ENCODE measurements at places on chromosomes 5 and 9.
A peak's percentile ranks its signal among the peaks of the same experiment; 100 is the strongest.

DNA sequence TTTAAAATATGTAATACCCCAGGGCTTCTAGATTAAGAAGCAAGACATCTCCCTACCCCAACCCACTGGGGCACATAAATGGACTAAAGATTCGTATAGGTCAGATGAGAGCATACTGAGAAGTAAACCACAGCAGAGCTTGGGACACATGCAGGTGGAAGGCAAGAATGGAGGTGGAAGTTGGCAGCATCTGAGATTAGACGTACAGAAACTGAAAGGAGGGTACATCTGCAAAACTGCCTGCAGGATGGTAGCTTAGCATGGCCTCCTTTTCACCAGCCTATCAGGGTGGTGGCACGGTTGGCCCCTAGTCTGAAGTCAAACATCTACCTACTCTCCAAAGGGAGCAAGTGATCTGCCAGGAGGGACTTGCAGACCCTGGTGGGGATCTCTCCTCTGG, 181.8 kb downstream of the TSSK1B start:
- no peak for DNase-seq

DNA sequence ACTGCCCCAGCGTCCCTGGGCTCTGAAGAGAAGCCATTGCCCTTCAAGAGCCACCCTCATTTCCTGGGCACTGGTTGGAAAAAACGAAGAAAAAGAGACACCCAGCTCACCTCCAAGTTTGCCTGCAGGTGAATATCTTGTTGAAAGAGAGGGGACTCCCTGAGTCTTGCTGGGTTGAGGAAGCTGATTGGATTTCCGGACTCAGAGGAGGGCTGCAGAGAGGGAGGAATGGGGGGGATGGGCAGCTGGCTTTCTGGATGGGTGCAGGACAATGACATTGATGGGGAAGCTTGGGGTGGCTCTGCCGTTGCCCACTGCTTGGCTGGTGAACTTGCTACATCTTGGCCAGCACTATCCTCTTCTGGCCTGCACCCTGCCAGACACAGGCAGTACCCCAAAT, 31.0 kb upstream of the IER5L start:
- DNase-seq: no peak

GRCh38 chr5:1501372-1502045, 22.3 kb downstream of the LPCAT1 start:
- no peak for DNase-seq

- DNase-seq: no peak
Measured at GRCh38 chr5:78813286-78813685, 164.7 kb upstream of the LHFPL2 start.

- no peak for DNase-seq
Measured at GRCh38 chr9:136590821-136591752, 45.2 kb upstream of the NOTCH1 start.

DNA sequence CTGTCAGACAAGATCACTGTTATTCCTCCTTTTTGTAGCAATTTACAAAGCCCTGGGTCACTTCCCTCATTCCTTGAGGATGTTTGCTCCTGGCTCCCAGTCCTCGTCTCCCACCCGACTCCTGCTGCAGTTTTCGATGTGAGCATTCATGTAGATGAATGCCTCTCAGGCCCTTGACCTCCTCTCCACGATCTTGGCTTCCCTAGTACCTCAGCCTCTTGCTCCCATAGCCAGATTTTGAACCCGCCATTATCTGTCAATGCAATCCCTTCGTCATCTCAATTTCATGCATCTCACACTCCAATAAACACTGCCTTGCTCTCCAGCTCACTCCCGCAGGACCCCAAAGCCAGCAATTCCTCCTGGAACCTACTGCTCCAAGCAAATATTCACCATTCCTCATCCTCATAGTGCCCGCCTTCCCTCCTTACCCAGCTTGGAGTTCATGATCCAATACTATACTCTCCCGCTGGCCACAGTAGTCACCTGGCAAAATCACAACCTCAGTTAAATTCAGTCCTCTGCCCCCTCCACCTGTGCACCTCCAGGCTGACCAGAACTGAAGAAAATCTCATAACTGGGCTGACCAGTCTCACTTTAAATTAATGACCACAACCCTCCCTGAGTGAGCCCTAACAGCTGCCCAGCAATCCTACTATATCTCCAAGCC, 35.1 kb upstream of the JADE2 start:
- no peak for DNase-seq

- DNase-seq: peak; percentile 22
Measured at GRCh38 chr9:107624234-107624948, 134.8 kb upstream of the KLF4 start.

DNA sequence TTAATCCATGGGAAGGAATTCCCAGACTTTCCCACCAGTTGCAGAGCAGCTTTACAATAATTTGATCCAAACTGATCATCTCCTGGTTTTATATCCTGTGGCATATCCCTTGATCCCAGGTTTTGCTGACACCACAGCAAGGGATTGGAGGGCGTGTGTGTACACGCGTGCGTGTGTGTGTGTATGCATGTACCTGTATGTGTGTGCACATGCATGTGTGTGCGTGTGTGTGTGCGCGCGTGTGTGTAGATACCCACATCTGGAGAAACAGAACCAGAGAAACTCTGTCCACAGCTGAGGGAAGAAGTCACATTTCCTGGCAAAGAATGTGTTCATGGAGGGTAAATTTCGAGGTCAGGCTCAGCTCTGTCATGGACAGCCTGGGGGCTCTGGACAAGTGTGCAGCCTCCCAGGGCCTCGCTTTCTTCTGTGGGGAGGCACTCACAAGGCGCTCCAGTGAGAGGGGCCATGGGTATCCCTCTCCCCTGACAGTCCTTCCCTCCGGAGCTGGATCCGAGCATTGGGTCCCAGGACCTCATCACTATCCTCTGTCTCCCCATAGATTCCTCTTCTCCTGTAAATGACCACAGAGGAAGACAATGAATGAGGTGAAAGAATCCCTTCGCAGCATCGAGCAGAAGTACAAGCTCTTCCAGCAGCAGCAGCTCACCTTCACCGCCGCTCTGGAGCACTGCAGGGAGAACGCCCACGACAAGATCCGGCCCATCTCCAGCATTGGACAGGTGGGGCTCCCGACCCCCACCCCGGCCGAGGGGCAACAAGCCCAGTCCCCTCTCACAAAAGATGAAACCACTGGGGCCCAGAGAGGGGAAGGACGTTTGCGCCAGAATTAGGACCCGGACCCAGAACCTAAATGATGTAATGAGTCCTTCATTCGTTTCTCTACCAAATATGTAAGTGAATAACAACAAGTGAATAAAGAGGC, 4.9 kb downstream of the SPACA9 start:
- no peak for DNase-seq

GRCh38 chr5:125914471-125914870, 508.7 kb upstream of the GRAMD2B start:
- DNase-seq: no peak

DNA sequence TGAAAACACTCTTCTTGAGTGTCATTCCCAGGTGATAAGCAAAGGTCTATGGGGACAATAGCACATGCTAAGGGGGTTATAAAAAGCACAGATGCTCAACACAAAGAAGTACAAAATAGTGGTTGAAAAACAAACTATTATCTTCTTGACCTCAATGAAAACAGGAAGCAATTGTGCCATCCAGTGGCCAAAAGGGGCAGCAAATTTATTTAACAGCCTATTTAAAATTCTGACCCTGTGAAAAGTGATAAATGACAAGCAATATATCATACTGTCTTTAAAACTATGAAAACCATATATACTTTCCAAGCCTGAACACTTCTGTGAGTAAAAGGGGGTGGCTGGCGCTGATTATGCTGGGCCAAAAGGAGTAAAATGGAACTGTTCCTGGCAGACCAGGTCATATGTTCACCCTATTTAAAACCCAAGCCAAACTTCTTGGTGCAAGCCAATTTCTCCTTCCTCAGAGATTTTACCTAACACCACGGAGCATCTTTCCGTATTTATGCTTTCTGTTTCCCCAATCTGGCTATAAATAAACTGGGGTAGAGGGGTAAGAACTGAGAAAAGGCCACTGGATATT, 29.7 kb downstream of the TEX10 start:
- DNase-seq: peak; percentile 21

GRCh38 chr9:132129535-132129934, 32.3 kb upstream of the NTNG2 start:
- no peak for DNase-seq

GRCh38 chr9:68819065-68819464, 114.0 kb downstream of the PIP5K1B start:
- no peak for DNase-seq

DNA sequence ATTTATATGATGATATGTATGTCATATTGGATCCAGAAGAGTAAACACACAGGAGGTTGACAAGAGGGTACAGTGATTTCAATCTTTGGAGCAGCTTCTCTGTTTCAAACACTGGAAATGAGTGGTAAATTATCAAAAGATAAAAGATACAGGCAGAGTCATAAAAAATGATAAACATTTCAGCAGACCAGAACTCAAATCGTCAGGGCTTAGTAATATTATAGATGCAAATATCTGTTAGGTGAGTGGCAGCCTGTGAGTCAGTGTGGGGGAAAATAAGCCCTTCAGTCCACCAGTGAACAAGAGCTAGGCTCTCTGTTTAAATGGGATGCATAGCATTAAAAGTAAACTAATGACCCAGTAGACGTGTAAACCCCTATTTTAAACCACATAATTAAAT, 1378.1 kb downstream of the EFNA5 start:
- no peak for DNase-seq

- DNase-seq: no peak
Measured at GRCh38 chr9:18472841-18473251, 1.1 kb upstream of the ADAMTSL1 start.

DNA sequence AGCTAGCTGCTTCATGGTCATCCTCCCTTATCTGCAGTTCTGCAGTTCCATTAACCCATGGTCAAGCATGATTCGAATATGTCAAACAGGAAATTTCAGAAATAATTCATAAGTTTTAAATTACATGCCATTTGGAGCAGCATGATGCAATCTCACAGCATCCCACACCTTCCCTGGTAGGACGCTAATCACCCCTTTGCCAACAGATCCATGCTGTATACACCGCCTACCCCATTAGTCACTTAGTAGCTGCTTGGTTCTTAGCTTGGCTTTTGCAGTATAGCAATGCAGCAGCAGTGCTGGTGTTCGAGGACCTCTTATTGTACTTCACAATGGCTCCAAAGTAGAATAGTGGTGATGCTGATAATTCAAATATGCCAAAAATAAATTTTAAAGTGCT, 739.7 kb upstream of the CDH9 start:
- DNase-seq: no peak

DNA sequence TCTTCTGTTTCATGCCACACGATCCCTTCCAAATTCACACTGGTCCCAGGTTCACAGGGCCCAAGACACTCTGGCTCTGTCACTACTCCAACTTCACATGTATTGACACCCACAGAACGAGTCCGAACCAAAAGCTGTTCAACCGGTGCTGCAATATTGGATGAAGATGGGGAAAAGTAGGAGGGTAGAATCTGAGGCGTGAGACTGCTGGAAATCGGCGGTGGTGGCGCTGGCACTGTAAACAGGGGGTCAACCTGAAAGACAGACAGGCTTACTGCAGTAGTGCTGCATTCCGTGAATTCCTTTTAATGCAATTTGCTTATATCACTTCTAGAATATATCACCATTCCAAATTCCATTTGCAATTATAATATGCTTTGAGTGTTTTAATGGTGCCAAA, 45.4 kb downstream of the ZNF608 start:
- no peak for DNase-seq

DNA sequence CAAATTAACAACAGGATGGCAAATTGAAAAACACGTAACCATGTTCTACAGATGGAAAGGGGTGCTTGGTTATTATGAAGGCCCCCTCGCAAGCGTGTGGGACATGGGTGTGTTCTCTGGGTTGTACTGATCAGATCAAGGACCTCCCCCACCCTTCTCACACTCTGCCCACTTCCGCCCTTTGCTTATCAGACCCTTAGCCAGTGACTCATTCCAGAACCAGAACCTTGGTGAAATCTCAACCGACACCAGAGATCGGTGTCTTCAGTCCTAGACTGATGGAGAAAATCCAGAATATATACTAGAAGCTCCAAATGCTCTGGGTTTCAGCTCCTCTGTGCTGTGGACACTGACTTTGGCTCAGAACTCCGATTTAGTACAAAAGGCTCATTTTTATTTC, 64.9 kb downstream of the PTTG1 start:
- no peak for DNase-seq

DNA sequence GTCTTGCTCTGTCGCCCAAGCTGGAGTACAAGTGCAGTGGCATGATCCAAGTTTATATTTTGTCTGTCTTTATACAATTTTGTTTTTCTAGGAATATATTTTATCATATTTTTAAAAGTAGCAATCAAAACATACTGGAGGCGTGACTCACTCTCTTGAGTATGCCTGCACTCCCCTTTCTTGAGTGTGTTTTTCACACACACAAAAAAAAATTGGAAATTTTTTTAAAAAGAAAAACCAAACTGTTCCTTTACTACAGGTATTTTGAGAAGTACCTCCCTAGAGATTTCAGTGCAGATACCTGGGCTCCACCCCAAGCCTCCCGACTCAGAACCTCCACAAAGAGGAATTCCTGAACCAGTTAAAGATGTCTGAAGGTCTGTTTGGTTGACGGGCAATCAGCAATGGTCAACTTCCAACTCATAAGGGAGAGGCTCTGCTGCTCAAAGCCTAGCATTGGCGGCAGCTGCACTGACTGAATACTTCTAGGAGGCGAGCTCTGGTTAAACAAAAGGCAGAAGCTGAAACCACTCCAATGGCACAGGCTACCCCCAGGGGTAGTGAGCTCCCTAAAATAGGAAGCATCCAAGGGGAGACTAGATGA, 27.4 kb downstream of the PDE6A start:
- DNase-seq: no peak

DNA sequence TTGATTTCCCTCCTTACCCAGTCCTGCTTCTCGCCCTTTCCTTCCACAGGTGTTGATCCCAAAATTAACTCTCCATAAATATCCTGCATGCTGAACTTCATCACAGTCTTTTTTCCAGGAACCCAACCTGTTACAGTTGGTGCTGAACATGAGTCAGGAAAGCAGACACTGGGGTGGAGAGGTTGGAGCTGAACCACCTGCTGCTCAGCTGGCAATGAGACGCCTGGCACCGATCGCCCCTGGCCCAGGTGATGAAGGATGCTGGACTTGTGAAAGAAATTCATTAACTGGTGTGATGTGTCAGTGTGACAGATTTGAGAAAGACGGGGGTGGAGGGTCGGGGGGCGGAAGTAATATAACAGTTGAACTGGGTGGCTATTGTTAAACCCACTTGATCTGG, 30.6 kb downstream of the CPLX2 start:
- DNase-seq: no peak

DNA sequence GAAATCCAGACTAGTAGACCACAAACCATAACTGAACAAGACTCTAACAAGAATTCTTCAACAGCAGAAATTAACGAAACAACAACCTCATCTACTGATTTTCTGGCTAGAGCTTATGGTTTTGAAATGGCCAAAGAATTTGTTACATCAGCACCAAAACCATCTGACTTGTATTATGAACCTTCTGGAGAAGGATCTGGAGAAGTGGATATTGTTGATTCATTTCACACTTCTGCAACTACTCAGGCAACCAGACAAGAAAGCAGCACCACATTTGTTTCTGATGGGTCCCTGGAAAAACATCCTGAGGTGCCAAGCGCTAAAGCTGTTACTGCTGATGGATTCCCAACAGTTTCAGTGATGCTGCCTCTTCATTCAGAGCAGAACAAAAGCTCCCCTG, 68.6 kb downstream of the VCAN start:
- no peak for DNase-seq
